ENCODE measurements at places on chromosomes 1 and 21.

DNA sequence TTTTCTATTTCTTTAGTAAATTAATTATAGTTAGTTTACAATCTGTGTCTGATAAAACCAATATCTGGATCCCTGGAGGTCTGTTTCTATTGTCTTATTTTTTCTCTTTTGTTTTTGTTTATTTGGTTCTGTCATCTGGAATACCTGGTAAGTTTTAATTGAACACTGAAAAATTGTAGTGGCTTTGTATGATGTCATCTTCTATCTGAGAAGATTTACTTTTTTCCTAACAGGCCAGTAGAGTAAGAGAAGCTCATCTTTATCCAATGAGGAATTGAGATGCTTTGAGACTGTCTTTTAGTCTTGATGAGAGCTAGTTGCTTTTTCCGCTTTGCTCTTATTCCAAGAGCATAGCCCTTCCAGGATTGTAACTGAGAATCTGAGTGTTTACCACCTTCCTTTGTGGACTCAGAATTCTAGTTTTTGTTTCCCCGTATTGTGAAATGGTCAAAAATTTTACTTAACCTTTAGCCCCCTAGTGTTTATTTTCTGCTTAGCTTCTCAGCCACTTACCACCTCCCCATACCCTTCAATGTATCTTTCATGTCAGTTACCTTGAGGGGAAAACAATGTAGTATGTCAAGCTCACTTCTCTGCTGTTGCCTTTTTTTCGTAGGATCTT lies 25.0 kb downstream of the PTGFRN start:
- no peak for DNase-seq

GRCh38 chr1:170967042-170967910 lies 31.9 kb downstream of the MROH9 start:
- peak; percentile 2 for DNase-seq

DNA sequence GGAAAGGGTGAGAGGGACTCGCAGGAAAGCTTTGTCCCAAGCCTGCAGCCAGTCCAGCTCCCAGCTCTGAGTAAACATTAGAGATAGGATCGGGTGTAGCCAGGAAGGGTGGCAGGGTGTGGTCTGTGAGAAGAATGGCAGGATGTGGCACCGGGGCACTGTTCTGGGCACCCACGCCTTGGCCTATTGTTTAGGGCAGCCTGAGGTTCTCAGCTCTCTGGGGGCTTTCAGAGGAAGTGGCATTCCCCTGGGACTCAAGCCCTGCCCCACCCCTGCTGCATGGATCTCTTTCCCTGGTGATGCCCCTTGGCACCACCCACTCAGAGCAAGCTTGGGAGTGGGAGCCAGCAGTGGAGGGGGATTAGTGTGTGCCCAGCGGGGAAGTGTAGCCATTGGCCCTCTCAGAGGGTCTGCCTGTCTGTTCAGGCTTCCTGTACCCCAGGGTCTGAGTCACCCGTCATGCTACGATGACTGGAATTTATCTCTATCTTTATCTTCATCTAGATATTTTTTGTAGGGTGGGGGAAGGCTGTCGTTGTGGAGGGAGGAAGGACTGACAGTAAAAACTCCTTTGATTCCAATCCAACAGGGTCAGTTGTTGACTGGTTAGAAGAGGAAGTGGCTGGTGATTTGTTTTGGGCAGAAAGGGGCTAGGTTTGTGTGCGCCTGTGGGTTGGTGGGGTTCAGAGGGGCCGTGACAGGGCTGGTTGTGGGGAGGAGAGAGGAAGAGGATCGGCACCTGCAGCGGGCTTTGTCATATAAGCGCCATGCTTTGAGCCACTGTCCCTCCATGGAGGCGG lies 31.6 kb downstream of the SOX13 start:
- DNase-seq, result no peak

GRCh38 chr21:46431448-46431847 lies 27.2 kb upstream of the DIP2A start:
- no peak for DNase-seq

GRCh38 chr1:13619909-13620308 lies 36.3 kb downstream of the PDPN start:
- no peak for DNase-seq

Measured in Panc1 (cell line).